Tibial nerve (tissue), 4 donors: ENCODE measurements at places on chromosomes 11 and 22. TPM values are rescaled to one million over a fixed set of nuclear protein-coding genes. Genes with fewer than 3 reads are reported as not detected.

The STX3 gene
- total RNA-seq = 24.9 TPM

DNA sequence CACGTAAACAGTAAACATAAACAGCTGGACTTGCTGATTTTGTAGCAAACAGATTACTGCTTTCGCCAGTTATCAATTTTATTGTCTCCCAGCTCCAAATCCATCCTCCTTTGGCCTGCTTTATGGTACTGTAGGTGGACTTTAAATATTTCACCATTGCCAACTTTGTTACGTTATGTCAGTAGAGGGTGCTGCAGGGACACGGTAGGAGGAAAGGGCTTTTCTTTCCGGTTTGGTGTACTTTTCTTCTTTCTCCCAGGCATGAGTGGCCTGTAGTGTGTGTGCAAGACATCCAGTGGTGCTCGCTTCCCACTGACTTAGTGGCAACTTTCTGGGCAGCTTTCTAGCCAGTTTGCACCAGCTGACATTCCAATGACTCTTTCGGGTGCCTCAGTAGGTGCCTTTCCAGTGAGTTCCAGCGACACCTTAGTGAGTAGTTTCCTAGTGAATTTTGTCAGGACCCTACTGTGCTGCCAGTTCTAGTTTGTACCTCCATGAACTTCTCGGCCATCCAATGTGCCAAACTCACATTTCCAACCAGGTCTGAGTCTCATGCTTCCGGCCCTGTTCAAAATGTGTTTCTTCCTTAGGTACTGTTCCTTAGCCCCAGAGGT is 267.6 kb upstream of the TENM4 start:
- H3K4me3 ChIP-seq = no peak overlapping the region
- no peaks in the 10 kb centered on the region for H3K36me3 ChIP-seq
- no peak overlapping the region for H3K27ac ChIP-seq
- DNase-seq = no peak

DNA sequence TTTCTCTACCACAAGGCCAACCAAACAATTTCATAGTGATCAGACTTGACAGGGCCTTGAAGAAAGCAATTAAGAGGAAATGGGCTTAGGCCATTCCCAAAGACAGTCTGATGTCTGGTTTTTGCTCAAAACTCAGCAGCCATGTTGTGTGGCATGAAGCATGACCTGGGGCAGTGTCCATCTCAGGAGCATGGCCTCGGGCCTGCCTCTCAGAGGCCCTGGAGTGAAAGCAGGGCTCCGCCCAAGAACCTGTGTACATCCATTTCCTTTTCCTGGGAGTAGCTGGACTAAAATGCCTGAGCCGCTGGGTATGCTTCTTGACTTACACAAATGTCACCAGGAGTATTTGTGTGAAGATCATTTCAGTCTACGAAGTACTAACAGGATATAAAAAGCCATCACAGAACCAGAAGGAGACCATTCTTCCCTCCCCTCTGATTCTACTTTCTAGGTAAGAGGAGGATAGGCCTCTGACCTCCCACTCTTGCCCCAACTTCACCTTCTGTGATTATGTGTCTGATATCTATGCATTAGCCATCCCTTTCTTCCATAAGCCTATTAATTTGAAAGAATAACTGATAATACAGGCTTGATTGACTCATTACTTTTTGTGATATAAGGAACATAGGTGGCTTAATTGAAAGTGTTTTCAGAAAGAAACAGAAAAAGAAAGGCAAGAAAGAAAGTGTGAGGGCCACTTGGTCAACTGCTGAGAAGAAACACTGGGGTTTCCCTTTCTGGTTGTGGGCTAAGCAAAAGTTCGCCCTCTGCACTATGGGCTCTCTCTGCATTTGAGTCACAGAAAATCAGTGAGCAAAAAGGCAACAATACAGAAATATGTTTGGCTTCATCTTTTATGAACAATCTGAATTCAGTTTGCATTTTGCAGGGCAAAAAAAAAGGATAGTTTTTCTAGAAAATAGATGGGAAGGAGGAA is 188.6 kb upstream of the MTMR2 start:
- H3K27me3 ChIP-seq = no peaks in the 10 kb centered on the region
- peak overlapping the region; percentile 83 for H3K27ac ChIP-seq

DNA sequence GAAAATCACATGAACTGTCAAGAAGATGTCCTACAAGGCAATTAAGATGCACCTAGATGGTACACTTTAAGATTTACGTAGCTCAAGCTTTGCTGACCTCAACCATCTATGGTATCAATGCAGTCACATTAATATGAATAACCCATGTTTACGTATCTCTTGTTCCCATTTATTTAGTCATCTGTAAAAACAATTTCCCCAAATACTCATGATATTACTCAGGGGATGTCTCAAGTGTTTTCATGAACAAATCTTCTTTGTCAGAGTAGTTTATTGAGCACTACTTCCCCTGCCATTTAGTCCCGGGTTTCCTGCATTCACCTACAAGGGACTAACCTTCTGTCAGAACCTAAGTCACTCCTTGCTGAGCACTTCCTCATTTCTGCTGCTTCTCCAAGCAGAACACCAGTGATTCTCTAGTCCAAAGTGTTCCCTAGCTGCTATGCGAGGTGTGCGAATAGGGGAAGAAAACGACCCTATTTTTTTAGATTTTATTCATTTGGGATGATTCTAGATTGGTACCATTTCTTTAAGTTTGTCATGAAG is 554.3 kb upstream of the LRRC4C start:
- H3K4me3 ChIP-seq = no peak overlapping the region
- no peaks in the 10 kb centered on the region for H3K4me1 ChIP-seq
- H3K27ac ChIP-seq = no peak overlapping the region
- H3K27me3 ChIP-seq = no peaks in the 10 kb centered on the region
- DNase-seq = no peak

DNA sequence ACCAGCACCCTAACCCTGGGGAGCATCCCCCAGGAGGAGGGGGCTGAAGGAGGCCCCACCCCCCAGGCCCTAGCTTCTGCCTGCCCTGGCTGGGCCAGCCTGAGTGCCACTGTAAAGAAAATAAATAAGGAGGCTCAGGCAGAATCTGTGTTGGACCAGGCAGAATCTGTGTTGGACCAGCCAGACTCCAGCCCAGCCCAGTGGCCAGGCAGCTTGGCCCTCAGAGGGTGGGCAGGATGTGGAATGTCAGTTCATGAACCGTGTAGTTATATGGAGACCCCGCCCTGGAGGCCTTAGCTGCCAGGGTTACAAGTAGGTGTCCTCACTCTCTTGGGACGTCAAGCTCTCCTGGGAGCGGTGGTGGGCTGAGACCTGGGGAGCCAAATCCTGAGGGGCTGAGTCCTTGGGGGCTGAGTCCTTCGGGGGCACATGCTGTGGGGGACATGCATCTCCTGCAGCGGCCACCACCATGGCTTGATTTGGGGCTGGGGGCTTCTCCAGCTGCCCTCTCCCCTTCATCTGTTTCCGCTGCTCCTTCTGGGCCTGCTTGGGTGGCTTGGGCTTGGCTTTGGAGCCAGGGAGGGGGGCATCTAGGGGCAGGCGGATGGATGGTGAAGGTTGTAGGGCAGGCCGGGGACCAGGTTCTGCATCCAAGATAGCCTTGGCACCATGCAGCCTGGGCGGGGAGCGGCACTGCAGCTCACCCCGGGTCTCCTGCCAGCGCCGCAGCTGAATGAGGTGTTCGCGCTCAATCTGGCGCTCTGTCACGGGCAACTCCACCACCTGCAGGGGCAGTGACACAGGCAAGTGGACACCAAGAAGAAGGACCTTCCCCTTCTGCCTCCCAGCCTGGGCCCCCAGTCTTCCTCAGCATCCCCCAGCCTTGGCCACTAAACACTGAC is 3.0 kb upstream of the CASTOR1 start:
- DNase-seq = no peak
- H3K36me3 ChIP-seq = peaks cover 15% of the 10 kb centered on the region
- peaks cover 24% of the 10 kb centered on the region for H3K4me1 ChIP-seq
- no peaks in the 10 kb centered on the region for H3K27me3 ChIP-seq

DNA sequence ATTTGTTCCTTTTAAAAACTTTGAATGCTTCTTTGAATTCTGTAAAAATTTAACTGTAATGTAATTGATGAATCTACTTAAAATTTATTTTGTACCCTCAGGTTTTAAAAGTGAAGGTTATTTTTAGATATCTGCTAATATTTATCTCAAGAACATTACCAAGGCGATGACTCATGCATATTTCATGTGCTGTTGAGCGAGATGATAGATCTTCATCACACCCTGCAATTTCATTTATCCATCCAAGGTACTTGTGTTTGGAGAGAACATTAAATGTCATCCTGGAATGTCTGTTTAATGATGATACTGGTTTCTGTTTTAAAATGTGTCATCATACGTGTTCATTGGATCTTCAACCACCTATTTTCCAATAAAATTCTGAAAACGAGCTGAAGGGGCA is 6.7 kb upstream of the OOSP4A start:
- H3K4me1 ChIP-seq = no peaks in the 10 kb centered on the region
- H3K27me3 ChIP-seq = no peaks in the 10 kb centered on the region
- H3K27ac ChIP-seq = no peak overlapping the region
- H3K4me3 ChIP-seq = no peak overlapping the region
- H3K36me3 ChIP-seq = no peaks in the 10 kb centered on the region
- no peak for DNase-seq

- H3K27ac ChIP-seq = no peak overlapping the region
- DNase-seq = no peak
- no peak overlapping the region for H3K4me3 ChIP-seq
Measured at GRCh38 chr11:121872356-121872755, 243.7 kb downstream of the BLID start.

GRCh38 chr11:10443721-10444235 is 11.3 kb upstream of the AMPD3 start:
- H3K27ac ChIP-seq = no peak overlapping the region
- no peaks in the 10 kb centered on the region for H3K4me1 ChIP-seq
- H3K27me3 ChIP-seq = no peaks in the 10 kb centered on the region
- H3K36me3 ChIP-seq = no peaks in the 10 kb centered on the region
- no peak overlapping the region for H3K4me3 ChIP-seq
- no peak for DNase-seq

DNA sequence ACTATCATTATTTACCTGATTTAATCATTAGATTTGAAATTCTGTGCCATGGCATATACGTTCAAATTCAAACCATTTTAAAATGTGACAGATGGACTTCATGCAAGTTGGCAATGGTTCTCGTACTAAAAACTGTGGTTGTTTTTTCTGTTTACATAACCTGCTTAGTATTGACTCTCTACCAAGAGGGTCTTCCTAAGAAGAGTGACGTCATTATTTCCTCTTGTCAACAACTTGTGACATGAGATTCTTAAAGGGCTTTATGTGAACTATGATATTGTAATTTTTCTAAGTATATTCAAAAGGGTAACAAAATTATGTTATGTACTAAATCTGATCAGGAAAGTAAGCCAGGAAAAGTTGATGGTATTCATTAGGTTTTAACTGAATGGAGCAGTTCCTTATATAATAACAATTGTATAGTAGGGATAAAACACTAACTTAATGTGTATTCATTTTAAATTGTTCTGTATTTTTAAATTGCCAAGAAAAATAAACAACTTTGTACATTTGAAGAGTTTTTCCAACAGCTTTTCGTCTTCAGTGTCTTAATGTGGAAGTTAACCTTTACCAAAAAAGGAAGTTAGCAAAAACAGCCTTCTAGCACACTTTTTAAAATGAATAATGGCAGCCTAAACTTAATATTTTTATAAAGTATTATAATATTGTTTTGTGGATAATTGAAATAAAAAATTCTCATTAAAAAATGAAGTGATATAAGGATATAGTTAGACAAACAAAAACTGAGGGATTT is 87.0 kb downstream of the GRK3 start:
- H3K36me3 ChIP-seq = no peaks in the 10 kb centered on the region
- H3K27ac ChIP-seq = no peak overlapping the region
- H3K4me1 ChIP-seq = no peaks in the 10 kb centered on the region

The FXYD2 gene
- 1.8 TPM for total RNA-seq

- H3K36me3 ChIP-seq = peaks cover 53% of the 10 kb centered on the region
- DNase-seq = peak; percentile 90
- no peaks in the 10 kb centered on the region for H3K27me3 ChIP-seq
- no peak overlapping the region for H3K4me3 ChIP-seq
Measured at GRCh38 chr22:30291058-30291892, 2.0 kb upstream of the CASTOR1 start.
